ENCODE measurements at places on chromosomes 5 and 9.

- no peak for DNase-seq
Observed at GRCh38 chr5:37740331-37741066, 99.3 kb downstream of the GDNF start.

DNA sequence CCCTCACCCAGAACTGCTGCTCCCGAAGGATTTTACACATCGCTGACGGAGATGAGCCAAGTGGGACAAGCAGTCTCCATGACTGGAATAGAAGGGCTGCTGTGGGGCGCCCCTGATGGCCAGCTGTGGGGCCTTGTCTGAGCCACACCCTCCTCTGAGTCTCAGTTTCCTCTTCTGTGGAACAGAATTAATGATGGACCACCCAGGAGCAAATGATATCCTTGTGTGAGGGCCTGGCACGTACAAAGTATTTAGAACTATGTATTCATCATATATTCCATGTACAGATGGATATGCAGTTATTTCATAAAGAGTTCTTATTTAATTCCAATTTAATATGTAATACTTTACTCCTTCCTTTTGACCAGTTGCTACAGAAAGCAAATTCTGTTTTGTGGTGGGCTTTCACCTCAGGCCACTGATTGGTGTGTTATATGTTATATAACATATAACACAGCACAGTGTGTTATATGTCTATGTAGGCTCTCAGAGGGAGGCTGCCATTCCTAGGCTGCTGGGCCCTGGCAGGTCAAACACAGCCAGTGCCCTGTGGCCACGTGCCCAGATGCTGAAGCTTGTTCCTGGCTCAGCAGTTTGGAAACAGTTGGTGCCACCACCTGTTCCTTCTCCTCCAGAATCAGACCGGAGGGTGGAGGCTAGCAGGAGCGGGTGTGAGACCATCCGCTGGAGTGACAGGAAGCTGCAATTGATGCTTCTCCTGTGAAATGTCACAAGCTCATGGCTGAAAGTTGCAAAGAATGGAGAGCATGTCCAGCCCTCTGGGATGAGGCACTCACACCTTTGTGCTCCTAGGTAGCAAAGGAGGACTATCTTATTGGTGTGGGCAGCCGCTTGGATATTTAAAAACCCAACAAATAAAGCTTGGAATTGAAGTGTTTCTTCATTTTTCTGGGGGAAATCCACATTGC lies 4.4 kb upstream of the FGD3 start:
- no peak for DNase-seq

- DNase-seq: no peak
Observed at GRCh38 chr9:96249746-96250145, 52.2 kb downstream of the HSD17B3 start.

DNA sequence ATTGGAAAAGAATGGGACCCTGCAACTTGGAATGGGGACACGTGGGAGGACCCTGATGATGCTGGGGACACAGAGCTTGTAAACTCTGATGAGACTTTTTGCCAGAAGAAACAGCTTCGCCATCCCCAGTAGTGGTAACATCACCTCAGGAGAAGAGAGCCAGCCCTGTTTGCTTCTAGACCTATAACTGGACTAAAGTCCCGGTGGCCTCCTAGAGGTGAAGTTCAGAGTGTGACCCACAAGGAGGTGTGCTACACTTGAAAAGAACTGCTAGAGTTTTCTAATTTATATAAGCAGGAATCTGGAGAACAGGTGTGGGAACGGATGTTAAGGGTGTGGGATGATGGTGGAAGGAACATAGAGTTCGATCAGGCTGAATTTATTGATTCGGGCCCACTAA lies 19.8 kb downstream of the NSA2 start:
- DNase-seq: no peak

GRCh38 chr5:59098743-59099142 lies 515.9 kb downstream of the RAB3C start:
- DNase-seq: no peak

DNA sequence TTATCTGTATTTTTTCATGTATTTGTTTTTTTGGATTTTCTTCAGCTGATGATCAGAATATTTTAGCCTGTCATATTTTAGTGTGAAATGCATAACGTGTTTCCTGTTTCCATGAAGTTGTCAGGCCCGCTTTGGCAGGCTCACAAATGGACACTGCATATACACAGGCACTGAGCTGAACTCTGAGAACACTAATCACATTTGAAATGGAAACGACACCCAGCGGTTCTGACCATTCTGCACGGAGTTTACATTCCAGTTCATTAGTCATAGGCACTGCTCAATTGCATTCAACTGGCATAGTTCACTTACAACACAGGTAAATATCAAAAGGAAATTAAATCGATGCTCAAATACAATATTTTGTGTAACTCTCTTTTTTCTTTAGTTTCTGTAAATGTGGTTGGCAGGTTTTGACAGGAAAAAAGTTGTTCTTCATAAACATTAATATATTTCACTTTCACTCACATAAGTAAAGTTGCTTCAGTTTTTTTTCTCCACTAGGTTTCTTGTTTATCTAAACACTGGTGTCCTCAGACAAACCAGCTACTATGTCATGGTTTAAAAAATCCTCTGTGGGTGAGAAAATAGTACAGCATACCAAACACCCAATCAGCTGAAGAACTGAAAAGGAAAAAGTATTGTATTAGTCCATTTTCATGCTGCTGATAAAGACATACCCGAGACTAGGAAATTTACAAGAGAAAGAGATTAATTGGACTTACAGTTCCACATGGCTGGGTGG lies 559.0 kb upstream of the DAP start:
- DNase-seq: no peak

- no peak for DNase-seq
Observed at GRCh38 chr5:137741718-137742117, 5.8 kb upstream of the KLHL3 start.

DNA sequence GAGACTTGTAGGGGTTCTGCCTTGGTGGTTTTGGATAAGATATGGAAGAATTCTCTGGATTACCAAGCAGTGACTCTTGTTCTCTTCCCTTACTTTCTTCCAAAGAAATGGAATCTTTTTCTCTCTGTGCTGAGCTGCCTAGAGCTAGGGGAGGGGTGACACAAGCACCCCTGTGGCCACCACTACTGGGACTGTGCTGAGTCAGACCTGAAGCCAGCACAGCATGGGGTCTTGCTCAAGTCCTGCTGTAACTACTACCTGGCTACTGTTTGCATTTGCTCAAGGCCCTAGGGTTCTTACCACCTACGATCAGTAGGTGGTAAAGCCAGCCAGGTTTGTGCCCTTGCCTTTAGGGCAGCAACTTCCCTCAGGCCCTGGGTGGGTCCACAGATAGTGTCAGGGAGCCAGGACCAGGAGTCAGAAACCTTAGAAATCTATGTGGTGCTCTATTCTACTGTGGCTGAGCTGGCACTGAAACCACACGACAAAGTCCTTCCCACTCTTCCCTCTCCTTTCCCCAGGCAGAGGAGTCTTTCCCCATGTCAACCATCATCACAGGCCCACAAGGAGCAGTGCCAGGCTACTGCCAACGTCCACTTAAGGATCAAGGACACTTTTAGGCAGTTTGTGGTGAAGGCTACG lies 53.8 kb downstream of the SREK1 start:
- DNase-seq: no peak

- DNase-seq: peak; percentile 9
Observed at GRCh38 chr9:104386425-104387069, 117.5 kb upstream of the OR13F1 start.

DNA sequence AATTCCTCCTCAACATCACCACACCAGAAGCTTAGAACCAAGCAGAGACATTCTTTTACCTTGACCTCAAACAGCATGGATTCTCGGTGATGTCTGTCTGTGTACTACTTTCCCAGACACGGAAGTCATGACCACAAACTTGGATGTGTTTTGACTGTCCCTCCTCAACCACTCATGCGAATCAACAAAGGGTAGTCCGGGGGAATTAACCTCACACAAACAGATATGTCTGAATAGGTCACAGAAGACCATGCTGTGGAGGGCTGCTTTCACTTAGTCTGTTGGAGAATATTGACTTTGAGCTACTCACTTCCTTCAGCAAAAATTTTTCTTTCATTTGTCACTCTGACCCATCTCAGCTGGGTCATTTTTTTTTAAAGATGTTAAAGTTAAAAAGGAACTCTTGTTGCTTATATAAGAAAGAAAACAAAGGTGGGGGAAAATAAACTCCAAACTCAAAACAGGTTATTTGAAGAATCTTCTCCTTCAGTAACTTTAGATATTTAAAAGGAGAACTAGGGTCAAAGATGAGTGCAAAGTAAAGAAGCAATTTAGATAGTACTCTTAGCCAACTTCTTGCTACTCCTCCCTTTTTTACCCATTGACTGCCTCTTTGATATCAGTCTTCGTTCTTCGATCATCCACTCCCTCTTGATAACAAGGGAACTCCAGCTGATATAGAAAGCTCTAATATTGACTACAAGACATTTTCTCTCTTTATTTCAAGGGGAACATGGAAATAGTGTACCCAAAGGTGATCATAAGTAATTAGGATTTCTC lies 343.4 kb upstream of the CDH6 start:
- no peak for DNase-seq

GRCh38 chr5:14727428-14727865 lies 62.9 kb downstream of the OTULIN start:
- peak; percentile 91 for DNase-seq

GRCh38 chr5:106092455-106092854 lies 1578.3 kb downstream of the EFNA5 start:
- no peak for DNase-seq

DNA sequence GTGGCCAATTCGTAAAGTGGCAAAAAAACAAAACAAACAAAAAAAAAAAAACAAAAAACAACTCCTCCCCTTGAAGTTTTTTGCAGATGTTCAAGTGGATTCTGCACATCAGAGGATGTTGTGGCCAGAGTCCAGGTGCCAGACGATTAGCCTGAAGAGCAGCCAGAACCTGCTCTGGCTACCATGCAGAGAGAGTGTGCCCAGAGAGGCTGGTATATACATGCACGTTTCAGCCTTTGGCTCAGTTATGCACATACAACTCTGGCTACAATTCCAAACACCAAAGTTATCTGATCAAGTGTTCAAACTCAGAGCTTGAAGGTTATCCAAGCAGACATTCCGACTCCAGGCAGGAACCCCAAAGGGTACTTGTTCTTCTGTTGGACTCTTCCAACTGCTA lies 34.7 kb downstream of the GGTA1 start:
- DNase-seq: no peak

DNA sequence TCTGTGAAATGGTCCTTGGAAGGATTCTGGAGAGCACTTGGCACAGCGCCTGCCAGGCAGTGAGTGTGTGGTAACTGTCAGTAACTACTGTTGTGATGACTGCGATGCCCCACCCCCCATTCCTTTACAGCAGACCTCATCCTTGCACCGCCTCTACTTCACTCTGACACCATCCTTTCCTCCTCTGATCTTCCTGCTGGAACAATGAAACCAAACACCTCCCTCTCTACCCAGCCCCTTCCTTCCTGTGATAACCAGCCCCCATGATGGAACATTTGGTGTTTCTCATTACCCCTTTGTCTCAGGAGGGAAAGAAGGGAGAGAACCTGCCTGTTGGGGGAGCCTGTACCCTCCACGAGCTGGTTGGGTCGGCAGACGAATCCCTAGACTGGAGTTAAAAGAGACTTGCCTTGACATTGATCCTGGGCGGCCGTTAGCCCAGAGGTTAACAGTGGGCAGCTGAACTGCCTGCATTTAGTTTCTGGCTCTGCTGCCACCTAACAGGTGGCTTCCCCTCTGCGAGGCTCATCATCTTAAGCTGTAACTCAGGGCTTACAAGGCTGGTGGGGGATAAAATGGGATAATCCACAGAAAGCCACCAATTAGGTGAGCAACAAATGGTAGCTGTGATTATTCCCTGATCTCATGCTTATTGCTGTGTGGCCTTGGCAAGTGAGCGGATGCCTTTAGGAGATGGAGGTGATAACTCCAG lies 34.2 kb upstream of the GRPEL2 start:
- no peak for DNase-seq

GRCh38 chr5:76547242-76547890 lies 75.8 kb downstream of the F2RL2 start:
- no peak for DNase-seq

DNA sequence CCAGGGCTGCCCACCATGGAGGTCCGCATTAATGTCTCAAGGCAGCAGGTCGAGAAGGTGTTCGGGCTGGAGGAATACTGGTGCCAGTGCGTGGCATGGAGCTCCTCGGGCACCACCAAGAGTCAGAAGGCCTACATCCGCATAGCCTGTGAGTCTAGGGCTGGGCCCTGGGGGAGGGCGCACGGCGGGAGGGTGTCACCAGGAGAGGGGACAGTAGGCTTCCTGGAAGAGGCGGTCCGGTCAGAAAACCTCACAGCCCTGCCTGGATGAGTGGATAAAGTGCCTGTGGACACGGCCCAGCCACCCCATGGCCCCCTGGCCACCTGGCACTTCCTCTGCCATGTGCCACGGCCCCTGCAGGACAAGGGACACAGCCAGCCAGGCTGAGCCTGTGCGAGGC lies 31.0 kb downstream of the HK3 start:
- DNase-seq: no peak

DNA sequence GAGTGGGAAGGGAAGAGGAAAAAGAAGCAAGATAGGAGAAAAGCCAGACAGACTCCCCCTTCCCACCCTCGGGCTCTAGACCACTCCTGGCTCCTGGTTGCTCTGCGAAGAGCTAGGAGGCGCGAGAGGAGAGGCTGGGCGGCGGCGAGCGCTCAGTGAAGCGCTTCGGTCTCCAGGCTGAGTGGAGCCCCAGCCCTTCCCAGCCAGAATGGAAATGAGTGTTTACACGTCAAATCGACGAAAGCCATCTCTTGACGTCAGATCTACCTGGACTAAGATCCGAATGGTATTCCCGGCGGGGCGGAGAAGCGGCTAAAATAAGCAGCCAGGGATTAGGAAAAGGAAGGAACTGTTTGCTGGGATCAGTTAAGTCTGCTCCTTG lies at the start of gene PCSK1:
Gene PCSK1, minus strand, starts transcription at position 183 of the 382 bp plus-strand sequence. CDS start 206 bp downstream, outside the sequence.
- DNase-seq: no peak

GRCh38 chr5:74544811-74545210 lies 95.7 kb downstream of the ENC1 start:
- no peak for DNase-seq

DNA sequence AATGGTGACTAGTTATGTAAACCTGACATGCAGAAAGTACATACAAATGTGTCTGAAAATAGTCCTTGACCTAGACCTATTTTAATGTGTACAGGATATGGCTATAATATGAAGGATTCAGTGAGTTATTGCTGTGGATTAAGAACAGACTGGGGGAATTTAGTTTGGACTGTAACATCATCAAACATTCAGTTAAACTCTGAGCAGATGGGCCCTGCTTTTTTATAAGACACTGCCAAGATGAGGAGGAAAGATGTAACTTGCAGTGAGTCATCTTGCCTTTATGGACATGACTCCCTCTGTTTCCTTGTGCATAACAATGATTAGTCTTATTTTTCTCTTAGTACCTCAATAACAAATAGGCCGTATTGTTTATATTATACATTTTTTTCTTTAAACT lies 12.2 kb downstream of the PPP3R2 start:
- DNase-seq: no peak

- no peak for DNase-seq
Observed at GRCh38 chr9:136117291-136117915, 1.3 kb downstream of the TMEM250 start.

GRCh38 chr5:76643371-76643770 lies 20.2 kb upstream of the F2RL2 start:
- no peak for DNase-seq

- no peak for DNase-seq
Observed at GRCh38 chr5:172090976-172091547, 84.6 kb upstream of the FBXW11 start.

GRCh38 chr9:69317081-69317480 lies 7.9 kb upstream of the ENTREP1 start:
- no peak for DNase-seq

All from putamen (tissue), 1 donor.